NCI-H2227 treated with DMSO at 0.1 percent for 48 hours (cell line): ENCODE measurements at places on chromosomes 2 and 18.

GRCh38 chr2:235055891-235056516 is 104.2 kb downstream of the SH3BP4 start:
- no peak for DNase-seq

GRCh38 chr2:197997083-197997541 is 192.7 kb downstream of the PLCL1 start:
- DNase-seq: peak; percentile 85

DNA sequence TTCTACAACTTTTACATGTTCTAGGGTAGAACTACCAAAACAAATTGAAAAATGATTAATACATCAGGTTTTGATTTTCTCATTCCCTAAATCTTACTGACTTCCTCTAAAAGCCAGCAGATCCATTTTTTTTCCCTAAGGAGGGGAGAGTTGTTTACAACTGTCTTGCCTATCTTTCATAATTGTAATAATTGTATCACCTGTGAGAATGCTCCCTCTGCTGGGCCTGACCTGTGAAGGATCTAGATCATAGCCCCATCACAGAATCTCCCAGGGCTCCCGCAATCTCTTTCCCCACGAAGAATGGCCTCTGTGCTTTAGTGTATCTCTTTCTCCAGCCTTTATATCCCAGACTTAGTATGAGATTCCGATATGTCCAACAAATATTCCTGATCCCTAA is 9.1 kb downstream of the LOXL3 start:
- no peak for DNase-seq

GRCh38 chr2:196259507-196260481 is 88.4 kb upstream of the STK17B start:
- DNase-seq: no peak

DNA sequence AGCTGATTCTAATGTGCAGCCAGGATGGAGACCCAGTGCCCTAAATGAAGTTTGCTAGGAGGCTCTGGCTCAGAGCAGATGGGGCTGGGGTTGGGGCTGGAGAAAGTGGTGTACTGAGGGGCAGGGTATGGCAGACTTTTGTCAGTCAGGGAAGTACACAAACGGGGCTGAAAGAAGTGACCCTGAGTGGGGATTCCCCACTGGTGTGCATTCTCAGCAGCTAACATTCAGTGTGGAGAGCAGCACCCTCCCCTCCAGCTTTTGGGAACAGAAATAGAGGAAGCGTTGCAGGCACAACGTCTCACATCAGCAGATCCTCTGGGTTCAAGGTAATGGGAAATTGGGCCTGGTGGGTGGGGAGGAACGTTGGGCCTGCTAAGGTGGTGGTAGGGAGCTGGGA is 89.1 kb upstream of the GCFC2 start:
- no peak for DNase-seq

DNA sequence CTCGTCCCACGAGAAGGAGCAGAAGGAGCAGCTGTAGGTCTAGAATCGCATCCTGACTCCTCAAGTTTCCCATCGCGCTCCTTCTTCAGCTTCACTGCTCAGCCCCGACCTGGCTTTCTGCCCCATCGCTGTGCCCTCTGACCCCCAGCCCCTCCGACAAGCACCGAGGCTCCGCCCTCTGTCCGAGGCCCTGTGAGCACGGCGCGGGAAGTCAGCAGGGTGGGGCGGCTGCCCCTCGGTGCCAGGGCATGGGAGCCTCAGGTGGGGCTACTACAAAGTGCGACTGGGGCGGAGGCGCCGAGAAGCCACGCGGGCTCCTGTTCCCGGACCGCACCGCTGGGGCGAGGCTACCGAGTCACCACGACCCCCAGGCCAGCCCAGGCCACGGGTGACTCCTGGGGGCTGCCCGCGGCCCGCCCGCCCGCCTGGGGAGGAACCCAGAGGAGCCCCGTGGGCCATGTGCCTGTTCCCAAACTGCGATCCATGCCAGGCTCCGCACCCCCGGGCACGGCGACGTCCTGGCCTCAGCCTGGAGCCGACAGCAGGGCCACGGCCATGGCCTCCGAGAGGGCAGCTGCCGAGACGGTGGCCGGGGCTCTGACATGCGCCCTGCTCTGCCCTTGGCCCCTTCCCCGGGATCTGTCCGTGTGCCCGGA is 36.6 kb upstream of the ID2 start:
- DNase-seq: no peak

GRCh38 chr18:3457261-3457724 is 7.3 kb downstream of the TGIF1 start:
- no peak for DNase-seq

DNA sequence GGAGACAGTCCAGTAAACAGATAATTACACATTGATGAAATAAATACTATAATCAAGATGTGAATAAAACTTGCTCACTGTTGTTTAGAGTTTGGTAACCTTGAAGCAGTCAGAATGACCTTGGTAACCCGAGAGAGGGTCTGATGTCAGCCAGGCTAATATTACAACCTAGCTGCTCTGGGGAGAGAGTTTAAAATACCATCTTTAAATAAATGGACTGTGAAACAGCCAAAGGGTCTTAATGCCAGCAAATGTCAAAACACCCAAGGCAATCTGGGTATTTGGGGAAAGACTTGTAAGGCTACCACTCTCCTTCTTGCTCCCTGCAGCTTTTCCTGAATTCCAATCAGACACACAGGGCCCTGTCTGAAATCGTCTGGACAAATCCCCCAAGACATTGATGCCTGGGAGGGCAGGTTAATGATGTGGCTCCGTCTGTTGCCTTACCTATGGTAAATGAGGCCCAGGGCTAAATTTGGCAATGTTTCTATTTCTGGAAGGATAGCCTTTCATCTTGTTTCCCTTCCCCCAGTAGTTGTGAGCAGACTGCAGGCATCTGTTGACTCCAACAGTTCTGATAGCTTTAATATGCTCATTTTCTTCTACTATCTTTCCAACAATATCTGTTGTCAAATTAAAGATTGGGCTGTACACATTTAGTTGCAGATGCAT is 43.0 kb upstream of the ITGB6 start:
- no peak for DNase-seq

DNA sequence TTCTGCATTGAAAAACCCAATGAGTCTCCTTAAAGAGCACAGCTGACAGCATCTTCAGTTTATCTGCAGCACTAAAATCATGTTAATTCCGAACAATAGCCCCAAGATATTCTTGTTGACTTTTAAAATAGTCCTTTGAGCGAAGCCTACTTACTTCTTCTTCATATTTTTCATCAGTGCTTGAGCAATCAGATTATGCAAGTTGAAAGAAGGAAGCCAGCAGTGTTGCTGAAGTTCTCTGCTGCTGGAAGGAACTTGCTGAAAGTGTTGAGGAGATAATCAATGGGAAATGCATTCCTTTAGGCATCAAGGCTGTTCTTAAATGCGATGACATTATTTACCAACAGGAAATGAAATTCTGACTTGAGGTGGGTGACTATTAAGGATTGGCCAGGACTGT is 105.9 kb upstream of the SNTG2 start:
- no peak for DNase-seq

GRCh38 chr2:119782308-119783027 is 22.7 kb downstream of the PTPN4 start:
- no peak for DNase-seq

DNA sequence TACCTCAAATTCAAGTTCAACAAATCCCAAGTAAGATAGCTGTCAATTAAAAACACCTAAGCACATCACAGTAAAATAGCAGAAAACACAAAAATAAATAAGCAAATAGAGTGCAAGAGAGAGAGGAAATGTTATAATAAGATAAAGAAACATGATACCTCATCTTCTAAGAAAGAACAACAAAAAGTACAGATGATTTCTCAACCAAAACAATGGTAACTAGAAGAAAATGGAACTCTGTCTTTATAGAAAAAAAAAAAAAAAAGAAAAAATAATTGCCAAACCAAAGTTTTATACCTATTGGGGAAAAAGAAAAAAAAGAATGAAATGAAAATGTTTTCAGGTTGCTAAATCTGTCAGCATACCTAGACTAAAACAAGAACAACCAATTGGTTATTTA is 1253.5 kb upstream of the CDH2 start:
- no peak for DNase-seq

DNA sequence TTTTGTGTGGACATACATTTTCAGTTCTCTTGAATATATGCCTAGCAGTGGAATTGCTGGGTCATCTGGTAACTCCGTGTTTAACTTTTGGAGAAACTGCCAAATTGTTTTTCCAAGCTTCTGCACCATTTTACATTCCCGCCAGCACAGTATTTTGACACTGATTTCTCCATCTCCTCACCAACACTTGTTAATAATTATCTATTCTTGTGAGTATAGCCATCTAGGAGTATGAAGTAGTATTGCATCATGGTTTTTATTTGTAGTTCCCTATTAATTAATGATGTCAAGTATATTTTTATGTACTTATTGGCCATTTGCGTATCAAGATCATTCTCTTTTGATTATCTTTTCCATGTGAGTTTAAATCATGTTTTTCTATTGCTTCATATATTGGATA is 17.9 kb upstream of the AOX1 start:
- no peak for DNase-seq

- DNase-seq: no peak
Observed at GRCh38 chr2:145321344-145321743, 801.4 kb upstream of the ZEB2 start.

GRCh38 chr2:118939994-118940393 is 2.0 kb upstream of the MARCO start:
- no peak for DNase-seq

DNA sequence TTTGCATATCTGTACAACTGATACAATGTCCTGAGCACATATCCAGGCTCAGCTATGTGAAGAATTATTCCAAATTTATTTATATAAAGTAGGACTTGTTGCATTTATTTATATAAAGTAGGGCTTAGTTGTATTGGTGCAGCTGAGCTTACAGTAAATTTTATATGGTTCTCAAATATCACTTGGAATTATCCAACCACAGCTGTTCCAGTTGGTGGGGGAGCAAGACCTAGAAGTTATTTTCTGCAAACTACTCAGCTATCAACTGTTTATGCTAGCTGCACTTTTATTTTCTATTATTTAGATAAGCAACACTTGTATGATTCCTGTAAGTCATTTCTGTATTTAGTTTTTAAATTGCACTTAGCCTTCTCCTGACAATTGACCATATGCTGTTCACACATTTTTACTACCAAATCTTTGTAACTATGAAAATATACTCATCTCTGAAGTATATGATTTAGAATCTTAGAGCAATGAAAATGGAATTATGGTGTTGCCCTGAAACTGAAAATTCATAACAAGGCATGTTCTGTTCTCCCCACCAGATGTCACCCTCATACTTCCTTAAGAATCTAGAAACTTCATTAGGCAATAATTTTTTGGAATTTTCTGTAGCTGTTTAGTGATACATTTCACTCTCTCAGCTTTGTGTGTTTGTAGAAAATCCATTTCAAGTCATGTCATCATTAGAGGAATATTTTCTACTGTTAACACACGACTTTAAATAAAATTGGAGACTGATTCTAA is 157.0 kb upstream of the CBLN2 start:
- no peak for DNase-seq

DNA sequence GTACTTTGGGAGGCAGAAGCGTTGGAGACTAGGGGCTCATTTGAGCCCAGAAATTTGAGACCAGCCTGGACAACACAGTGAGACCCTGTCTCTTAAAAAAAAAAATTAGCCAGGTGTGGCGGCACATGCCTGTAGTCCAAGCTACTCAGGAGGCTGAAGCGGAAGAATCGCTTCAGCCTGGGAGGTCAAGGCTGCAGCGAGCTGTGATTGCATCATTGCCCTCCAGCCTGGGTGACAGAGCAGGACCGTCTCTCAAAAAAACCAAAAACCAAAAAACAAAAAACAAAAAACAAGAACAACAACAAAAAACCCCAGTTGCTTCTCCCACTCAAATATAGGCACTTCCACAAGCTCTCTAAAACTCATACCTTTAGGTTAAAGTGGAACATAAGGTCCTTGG is 27.4 kb upstream of the ADCYAP1 start:
- DNase-seq: no peak

DNA sequence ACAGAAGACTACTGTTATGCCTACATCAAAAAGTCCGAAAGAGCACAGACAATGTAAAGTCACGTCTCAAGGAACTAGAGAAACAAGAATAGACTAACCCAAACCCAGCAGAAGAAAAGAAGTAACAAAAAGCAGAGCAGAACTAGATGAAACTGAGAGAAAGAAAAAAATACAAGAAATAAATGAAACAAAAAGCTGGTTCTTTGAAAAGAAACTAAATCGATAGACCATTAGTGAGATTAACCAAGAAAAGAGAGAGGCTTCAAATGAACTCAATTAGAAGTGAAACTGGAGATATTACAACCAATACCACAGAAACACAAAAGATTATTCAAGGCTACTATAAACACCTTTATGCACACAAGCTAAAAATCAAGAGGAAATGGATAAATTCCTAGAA is 271.8 kb downstream of the MBD2 start:
- DNase-seq: no peak

DNA sequence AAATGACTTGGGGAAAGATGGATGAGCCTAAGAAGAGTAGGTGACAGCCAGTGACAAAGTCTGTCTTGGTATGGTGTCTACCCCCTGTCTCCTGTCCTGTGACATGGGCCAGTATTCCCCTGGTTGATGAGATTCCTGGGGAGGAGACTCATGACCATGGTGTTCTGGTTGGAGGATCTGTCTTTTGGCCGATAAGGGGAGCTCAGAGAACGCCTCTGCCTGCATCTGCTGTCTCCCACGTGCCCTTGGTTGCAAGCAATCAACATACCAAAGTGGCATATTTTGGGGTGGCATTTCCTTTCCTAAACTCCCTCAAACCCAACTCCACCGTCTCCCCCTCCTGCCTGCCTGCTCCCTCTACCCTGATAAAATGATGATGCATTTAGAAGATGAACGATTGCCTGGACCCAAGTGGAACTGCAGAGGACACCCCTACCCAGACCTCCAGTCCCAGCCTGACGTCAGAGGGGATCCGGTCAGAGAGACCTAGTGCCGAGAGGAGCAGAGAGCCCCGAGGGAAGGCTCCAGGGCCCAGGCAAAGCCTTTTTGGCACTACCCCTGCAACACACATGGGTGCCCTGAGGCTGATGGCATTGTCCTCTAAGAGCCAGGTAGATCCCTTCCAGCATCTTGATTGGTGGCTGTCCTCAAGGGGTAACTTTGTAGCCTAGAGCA is 124.2 kb upstream of the MSH6 start:
- DNase-seq: no peak

DNA sequence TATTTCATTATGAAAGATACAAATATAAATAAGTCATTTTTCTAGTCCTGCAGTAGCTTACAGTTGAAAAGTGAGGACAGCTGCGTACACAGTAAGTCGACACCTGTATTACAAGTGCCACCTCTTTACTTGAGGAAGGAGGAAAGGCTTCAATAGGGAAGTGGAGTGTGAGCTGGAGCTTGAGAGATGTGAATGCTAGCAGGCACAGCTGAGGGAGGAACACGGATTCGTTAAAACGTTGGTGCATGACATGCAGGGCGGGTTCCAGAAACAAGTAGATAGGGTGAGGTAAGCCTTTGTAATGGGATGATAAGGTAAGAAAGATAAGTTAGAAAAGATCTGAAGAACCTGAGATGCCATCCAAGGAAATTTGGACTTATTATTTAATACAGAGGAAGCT is 98.1 kb upstream of the CSRNP3 start:
- DNase-seq: no peak

GRCh38 chr2:44582363-44583008 is 220.7 kb downstream of the CAMKMT start:
- no peak for DNase-seq
